ENCODE measurements at places on chromosomes 4 and X.

DNA sequence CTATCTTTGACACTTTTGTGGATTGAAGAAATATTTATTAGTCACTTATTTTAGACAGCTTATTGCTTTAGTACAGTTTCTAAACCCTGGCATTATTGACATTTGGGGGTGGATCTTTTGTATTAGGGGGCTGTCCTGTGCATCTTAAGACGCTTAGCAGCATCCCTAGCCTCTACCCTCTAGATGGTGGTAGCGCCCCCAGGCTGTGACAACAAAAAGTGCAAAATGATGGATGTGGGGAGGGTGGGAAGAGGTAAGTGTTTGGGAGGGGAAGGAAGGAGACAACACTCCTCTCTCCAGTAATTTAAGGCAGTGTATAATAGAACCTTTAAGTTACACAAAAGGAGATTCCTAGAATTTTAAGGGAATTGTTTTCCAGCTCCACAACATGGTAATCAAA, 1210.6 kb downstream of the C4orf33 start:
- DNase-seq = no peak

DNA sequence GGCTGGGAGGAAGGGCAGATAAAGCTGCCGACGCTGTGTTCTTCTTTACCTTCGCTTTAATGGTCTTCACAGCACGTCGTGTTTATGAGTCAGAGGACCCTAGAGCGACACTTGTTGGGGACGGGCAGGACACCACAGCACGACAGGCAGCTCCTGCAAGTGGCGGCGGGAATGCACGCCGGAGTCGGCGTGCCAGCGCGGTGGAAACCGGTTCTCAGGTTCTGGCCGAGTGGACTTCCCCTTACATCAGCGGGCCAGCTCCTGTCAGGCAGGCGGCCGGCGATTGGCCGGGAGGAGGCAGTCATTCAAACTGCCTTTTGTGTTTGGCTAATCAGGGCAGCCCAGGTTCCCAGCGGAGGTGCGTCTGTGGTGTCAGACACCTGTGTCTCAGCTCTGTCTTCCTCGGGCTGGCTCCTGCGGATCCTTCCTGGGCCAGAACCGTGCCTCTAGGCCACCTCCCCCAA, 150.9 kb downstream of the SHROOM3 start:
- DNase-seq = no peak

GRCh38 chrX:25523574-25524540, 508.1 kb upstream of the ARX start:
- peak; percentile 49 for DNase-seq

DNA sequence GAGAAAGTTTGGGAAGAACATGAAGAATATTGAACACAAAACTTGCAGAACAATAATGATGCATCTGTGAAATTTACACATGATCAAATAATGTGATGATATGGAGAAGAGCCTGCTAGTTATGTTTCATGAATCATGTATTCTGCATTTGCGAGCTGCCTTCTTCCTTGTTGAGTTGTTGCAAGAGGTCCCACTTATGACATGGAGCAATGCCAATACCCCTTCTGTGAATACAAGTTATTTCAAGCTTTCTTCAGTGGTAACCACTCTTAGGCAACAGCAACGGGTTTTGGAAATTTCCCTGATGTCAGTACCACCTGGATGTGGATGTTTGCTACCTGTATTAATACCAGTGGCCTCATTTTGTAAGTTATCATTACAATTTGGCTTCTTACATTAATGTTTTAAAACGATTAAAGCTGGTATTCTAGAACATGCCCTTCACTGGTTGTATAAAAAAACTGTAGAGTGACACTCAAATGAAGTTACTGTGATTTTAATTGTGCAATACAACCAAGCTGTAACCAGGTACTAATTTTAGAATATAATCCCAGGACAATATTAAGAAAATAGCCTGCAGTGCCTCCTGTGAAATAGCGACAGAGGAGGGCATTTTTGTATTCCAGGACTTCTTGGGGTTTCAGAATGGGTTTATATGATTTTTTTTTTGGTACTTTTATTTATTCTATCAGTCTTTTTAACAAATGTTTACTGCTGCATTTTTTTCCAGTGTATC, 25.3 kb downstream of the IQCM start:
- DNase-seq = peak; percentile 39

DNA sequence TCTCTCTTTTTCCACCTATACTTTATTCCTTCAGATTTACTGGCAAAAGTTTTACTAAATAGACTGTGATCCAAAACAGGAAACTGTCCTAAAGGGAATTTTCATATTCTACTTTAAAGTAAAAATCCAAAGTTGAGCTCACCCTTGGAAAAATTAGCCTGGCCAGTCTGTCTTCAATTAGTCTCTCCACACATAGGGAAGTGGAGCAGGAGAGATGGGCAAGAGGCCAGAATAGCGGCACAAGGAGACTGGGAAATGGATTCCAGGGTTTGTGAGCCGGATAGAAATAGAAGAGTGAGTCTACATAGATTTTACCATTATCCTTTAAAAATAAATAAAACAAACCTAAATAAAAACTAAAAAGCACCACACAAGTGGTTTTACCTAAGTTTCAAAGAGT, 16.2 kb upstream of the FRMD7 start:
- no peak for DNase-seq
